ENCODE measurements at places on chromosomes 13 and 19.
A peak's percentile ranks its signal among the peaks of the same experiment; 100 is the strongest.

DNA sequence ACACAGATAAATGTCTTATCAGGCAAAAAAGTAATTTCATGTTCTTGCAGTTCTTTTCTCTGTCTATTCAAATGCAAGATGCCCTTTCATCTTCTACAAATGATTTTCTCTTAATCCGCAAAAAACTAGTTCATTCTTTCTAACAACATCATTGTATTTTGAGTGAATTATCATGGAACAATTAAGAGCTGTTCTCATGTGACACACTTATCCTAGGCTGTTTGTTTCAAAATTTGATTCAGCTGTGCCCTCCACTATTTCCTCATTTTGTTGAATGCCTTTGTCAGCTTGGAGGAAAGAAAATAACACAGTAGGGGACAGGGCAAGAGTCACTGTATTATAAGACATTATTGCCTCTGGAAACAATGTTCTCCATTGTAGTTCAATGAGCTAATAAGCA lies 396.9 kb downstream of the KCTD12 start:
- DNase-seq, result no peak

DNA sequence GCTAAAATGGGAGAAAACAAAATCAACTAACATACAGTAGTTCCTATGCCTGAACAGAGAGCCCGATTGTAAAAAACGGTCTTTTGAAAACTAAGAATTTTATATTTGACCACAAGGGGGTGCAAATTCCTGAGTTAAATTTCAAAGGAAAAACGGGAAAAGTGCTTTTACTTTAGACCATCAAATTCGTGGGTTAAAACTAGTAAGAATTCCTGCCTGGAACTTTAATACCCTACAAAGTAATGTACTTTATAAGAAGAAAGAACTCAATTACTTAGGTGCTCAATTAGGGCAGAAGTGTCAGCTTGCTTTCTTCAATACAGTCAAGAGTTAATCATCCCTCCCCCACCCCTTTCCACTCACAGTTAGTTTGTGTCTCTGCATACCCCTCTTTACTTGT lies 69.8 kb downstream of the KCNRG start:
- peak; percentile 26 for DNase-seq

DNA sequence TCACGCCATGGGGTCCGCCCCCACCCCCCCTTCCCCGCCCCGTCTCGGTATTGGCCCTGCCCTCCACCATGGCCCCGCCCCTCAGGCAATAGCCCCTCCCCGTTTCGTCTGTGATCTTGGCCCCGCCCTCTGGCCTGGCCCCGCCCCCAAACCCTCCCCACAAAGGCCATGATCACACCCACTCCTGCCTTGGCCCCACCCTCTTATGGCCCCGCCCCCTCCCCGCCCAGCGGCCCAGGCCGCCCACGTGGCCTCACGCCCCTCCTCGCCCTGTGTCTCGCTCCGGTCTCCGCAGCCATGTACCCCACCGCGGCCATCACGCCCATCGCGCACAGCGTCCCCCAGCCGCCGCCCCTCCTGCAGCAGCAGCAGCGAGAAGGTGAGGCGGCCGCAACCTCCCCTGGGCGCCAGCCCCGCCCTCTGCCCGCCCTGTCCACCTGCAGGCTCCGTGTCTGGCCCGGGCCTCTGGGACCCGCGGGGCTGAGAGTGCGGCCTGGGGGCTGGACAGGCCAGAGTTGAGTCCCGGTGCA lies 61.3 kb downstream of the CELF5 start:
- DNase-seq, result no peak

GRCh38 chr13:110396476-110396875 lies 89.4 kb downstream of the COL4A2 start:
- DNase-seq, result no peak

GRCh38 chr19:45191375-45191774 lies 12.8 kb downstream of the BLOC1S3 start:
- DNase-seq, result no peak

DNA sequence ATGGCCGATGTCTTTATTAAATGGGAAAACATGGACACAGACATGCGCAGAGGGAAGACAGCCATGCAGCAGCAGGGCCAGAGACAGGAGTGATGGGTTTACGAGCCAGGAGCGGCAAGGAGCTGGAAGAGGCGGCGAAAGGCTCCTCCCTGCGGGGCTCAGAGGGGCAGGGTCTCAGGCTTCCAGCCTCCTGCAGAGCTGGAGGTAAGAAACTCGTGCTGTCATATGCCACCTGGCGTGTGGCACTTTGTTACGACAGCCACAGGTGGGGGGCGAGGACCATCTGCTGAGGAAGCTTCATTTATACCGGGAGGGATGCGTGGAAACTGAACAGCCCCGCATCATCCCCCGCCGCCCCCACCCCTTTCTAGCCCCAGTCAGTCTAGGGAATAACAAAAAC lies 52.0 kb upstream of the SPACA7 start:
- no peak for DNase-seq

DNA sequence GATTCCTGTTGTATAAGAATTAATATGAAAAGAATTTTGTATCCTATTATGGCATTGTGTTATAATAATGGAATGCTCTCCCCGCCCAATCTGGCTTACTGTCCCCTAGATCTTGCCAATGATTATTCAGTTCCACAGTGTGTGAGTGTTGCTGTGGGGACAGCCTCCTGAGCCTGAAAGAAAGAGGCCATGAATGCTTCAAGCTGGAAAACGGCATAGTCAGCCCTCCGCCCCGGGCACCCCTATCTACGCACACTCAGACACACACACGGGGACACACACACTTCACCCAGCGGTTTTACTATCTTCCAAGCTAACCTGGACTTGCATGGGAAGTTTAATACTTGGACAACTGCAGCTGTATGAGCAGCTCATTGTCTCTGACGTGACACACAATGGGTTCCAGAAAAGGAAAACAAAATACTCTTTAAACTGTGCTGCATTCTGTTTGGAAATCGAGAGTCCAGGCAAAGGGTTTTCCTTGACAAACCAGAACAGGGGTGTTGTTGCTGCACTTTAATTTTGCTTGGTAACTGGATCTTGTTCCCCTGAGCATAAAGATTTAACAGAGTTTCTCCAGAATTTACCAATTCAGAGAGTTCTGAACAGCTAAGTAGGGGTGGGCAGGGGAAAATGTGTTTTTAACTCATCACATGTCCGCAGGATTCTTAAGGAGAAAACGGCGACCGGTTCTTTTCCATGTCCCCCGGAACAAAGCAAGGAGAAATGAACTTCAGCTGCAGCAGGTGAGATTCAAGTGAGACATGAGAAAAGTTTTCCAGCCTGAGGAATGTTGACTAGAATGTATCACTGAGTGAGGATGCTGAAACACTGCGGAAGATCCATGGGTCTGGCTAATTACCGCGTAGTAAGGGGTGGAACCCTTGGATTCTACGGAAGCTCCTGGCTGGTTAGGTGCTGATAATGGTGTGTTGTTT lies 472.9 kb downstream of the FOXO1 start:
- no peak for DNase-seq

DNA sequence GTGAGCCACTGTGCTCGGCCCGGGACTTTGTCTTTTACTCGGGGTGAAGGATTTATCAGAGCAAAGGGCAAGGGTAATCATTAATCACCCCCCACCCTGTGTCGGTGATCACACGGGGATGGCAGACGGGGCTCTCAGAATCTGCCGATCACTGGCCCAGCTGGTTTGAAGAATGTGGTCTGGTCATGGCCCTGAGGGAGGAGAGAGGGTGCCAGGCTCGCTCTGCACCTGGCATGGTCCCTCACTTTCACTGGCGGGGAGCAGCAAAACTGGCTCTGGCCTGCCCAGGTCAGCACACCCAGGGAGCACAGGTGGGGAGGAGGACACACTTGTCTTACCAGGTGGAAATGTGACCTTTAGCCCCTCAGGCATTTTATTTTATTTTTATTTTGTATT lies 10.2 kb downstream of the REEP6 start:
- DNase-seq, result no peak

- peak; percentile 15 for DNase-seq
Observed at GRCh38 chr13:58476206-58476918, 844.8 kb downstream of the PCDH17 start.

DNA sequence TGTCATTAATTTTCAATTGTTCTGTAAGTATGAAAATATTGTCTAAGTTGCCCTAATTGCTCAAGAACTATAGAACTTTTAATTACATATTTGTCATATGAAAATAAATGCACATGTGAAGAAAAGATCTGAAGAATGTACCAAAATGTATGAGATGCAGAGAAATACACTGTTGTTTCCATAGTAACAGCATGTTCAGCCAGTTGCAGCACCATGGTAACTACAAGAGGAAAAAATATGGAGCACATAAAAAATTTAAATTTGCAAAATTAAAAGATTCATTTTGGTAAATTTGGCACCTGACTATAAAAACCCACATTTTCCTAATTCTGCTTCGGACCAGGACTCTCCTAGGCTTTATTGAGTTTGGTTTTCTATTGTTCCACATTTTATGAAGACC lies 1170.0 kb upstream of the MIR17HG start:
- no peak for DNase-seq

- no peak for DNase-seq
Observed at GRCh38 chr13:74710006-74710405, 575.8 kb upstream of the KLF12 start.

DNA sequence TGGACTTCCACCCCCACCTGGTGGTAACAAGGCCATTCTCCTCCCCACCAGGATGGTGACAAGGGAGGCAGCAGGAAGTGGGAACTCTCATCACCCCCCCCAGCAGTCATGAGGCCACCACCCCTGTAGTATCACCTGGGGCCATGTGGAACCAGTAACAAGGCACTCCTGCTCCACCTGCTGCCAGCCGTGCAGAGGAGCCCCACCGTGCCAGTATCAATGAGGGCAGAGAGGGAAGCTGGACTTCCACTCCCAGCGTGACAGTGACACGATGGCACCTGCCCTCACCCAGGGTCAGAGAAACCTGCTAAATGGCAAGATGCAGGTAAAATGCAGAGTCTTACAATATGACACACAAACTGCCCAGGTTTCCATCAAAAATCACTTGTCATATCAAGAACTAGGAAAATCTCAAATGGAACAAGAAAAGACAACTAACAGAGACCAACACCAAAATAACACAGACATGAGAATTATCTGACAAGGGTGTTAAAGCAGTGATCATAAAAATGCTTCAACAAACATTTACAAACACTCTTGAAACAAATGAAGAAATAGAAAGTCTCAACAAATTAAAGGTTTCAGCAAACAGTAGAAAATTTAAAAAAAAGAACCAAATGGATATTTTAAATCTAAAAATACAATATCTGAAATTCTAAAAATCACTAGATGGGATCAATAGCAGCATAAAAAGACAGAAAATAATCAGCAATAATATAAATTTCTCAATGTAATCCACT lies 9.1 kb upstream of the SPACA7 start:
- no peak for DNase-seq

DNA sequence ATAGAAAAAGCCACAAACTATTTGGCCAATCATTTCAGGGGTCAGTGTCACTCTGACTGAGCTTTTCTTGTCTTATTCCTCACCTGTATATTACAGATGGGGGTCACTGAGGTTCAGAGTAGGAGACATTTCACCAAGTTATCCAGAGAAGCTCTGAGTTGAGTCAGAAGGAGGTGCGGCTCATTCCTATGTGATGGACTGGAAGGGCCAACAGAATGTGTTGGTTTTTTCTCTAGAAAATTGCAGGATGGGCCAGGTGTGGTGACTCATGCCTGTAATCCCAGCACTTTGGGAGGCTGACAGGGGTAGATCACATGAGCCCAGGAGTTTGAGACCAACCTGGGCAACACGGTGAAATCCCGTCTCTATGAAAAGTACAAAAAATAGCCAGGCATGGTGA lies 24.5 kb upstream of the ZNF83 start:
- DNase-seq, result no peak

DNA sequence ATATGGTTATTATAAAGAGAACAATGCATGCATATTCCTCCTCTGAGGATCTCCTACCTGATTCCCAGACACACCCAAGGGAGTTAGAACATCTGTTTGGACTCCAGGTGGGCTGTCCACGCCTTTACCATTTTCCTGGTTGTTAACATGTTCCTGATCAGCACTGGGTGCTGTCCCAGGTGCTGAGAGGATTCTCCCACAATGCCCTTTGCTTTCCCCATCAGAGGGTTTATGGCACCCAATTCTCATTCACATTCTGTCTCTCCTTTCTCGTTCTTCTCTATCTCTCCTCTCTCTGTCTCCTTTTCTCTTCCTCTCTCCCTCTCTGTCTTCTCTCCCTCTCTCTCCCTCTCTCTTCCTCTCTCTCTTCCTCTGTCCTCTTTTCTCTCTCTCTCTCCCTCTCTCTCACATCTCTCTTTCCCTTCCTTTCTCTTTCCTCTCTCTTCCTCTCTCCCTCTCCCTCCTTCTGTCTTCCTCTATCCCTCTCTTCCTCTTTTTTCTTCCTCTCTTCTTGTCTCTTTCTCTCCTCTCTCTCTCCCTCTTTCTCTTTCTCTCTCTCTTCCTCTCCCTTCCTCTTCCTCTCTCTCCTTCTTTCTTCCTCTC lies 3.3 kb upstream of the RDH13 start:
- DNase-seq, result no peak

GRCh38 chr19:58059003-58059670 lies at the start of gene ZNF135:
Gene ZNF135 (plus strand): TSS chr19:58059282. CDS start chr19:58060003, 721 bp downstream.
- no peak for DNase-seq

GRCh38 chr19:2952953-2953481 lies 8.2 kb upstream of the ZNF77 start:
- no peak for DNase-seq

DNA sequence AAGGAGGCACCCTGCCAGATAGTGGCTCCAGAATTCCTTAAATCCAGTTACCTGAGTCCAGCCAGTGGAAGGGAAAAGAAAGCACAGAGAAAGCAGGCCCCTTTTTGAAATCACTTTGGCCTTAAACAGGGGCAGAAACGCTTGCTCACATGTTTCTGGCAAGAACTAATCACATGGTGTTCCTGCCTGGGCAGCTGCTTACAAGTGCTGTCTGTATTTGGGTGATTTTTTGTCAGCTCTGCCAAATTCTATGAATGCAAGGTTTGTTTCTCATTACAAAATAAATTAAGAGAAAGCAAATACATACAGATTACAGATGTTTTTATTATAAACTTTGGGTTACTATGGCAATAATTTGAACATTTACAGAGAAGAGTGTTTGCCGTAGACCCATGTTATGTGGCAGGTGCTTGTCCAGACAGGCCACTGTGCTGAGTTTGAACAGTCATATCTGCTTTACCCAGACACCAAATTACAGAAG lies 1237.8 kb downstream of the SLITRK5 start:
- no peak for DNase-seq
